ENCODE measurements at places on chromosomes 12 and 14.

DNA sequence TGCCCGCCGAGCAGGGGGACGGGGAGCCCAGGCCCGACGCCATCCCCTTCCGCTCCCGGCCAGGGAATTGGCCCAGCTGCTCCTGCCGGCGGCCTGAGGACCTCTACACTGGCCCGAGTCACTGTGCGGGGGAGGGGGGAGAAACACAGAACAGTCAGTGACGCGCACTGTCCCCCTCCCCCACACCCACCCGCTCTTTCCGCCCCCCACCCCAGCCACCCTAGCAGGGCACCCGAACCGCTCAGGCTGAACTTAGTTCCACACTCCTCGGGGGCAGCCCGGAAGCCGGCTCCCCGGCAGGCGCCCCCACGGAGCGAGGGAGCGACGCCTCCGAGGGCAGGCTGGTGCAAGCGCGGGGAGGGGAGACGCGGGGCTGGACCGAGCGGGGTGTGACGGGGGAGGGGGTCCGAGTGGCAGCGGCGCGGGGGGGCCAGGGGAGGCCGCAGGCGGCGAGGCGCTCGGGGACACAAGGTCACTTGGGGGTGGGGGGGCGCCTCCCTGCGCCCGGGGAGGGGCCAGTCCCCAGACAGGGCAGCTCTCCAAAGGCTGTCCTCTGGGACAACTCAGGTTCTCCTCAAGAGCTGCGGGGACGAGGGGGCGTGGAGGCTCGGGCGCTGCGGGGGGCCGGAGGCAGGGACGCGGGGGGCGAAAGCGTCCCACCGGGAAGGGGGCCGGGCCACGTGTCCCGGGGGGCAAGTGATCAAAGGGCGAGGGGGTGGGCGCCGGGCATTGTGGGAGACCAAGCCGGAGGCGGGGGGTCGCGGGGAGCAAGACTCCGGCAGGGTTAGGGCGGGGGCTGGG, 648 bp downstream of the CHD4 start:
- peak; percentile 42 for DNase-seq

GRCh38 chr14:45492876-45493275, 239.9 kb upstream of the MIS18BP1 start:
- DNase-seq, result no peak

GRCh38 chr14:101301011-101301410, 260.3 kb upstream of the DIO3 start:
- no peak for DNase-seq

- no peak for DNase-seq
Measured at GRCh38 chr14:26281280-26281998, 316.4 kb downstream of the NOVA1 start.

DNA sequence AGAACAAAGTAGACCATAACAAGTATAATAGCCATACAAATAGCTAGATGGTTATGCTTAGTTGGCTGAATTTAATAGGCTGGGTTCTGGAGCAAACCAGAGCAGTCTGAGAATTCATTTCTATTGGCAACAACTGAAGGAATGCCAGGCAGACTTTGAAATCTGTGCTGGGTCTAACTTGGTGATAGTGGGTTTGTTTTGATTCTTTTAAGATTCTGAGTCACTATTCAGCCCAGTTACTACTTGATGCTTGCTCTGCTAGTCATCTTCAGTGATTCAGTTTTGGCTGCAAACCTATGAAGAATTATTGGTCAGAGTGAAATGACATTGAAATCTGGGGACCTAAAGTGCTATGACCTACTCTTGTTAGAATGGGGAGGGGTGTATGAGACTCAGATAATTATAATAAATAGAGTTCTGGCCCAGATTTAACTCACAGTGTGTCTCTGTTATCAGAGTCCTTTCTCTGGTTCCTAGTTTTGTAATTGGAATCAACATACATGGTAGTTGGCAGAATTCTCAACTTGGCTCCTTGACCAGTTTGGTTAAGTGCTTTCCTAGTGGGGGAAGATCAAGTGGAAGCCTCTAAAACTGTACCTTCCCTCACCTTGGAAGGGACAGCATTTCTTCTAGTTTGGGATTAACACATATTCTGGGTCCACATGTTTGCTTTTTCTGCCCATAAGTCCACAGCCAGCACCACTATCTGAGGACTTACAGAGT, 43.5 kb downstream of the MNAT1 start:
- DNase-seq, result no peak

DNA sequence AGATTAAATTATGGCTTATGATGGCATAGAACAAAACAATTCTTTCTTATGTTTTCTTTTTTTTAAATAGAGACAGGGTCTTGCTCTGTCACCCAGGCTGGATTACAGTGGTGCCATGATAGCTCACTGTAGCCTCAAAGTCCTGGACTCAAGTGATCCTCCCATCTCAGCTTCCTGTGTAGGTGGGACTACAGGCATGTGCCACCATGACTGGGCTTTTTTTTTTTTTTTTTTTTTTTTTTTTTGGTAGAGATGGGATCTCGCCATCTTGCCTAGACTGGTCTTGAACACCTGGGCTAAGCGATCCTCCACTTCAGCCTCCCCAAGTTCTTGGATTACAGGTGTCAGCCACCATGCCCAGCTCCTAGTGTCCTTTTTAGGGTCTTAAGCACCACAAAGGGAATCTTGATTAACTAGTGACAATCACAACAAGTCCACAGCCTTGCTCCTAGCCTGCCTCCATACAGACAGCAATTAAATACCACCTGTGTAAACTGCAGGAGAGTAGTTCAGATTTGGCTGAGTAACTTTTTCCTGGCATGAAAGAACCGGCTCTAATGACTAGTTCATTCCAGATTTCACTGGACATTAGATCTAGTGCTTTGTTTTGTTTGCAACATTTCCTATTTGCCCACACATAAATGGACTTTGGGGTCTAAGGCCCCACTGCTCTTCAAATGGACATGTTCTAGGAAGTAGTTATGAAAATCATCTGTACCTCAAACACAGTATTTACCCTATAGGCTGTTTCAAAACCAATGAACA, 61.6 kb downstream of the SH2B3 start:
- DNase-seq, result no peak
